ENCODE measurements at places on chromosomes 2 and 18.

DNA sequence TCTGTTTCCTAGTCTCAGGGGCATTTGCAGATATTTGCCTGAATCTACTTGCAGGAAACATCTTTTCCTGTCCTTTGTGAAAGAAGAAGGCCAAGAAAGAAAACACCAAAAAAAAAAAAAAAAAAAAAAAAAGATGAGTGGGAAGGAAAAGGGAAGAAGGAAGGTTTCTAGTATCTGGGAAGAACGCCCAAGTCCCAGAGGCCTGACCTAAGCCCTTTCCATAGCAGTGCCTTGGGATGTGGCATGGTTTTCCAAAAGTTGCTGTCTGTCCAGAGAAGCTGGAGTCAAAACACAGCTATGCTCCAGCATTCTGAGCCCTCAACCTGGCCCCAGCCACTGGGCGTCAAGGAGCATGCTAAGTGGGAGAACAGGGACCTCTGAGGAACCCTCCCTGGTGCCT is 123.5 kb downstream of the INHBB start:
- DNase-seq: no peak

DNA sequence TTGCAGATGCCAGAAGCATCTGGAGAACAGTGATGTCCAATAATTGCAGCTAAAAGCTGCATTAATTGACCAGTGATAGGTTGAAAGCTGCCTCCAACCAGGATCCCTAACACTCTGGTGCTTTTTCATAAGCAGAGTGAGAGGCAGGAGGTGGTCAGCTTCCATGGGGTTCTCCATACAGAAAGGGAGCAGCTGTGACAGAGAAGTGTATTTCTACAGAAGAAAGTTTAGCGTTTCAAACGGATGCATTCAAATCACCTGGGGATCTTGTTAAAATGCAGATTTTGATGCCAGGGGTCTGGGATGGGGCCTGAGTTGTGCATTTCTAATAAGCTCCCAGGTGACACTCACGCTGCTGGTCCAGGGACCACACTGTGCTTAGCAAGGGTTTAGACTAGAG is 216.5 kb upstream of the NRP2 start:
- no peak for DNase-seq

DNA sequence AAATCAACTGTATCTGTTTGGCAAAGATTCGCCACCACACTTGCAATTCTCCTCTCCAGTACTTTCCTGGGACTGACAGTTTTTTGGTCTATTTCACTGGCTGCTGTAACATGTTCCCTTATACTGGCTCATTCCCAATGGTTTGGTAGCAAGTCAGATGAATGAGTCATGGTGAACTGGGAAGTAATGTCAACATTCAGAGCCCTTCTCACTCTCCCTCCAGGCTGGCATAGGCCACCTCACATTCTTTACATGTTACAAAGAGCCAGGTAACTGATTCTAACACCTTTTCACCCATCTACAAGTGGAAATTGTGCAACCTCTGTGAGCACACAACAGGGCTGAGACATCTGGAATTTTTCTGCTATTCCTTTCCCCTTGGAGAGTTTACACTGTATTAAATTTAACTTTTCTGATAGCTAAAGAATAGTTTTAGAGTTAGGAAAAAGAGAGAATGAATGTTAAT is 111.3 kb upstream of the TLK1 start:
- DNase-seq: no peak

DNA sequence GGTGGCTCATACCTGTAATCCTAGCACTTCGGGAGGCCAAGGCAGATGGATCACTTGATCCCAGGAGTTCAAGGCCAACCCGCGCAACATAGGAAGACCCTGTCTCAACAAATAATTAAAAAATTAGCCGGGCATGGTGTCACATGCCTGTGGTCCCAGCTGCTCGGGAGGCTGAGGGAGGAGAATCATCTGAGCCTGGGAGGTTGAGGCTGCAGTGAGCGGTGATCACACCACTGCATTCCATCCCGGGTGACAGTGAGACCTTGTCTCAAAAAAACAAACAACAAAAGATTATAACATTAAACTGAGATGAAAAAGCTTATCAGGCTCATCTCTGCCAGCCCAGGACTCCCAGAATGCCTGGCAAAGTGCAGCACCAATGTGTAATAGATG is 50.5 kb downstream of the PAPOLG start:
- DNase-seq: no peak

GRCh38 chr2:240203031-240203787 is 62.8 kb upstream of the OTOS start:
- no peak for DNase-seq

DNA sequence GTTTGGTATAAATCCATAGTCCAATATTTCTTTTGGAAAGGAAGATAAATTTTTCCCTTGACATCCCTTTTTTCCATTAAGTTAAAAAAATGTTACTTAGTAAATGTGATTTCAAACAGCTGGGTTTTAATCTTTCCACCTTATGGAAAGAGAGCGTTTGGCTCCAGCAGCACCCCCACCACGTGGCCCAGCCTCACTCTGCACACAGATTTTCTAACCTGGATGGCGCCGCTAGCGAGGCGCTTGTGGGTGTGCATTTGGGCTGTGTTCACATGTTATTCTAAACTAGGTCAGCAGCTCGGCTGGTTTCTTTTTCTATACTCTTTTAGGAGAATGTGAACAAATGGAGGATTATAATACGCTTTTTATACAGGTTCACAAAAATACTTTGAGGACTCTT is 218.0 kb downstream of the LDLRAD4 start:
- DNase-seq: peak; percentile 47

- peak; percentile 44 for DNase-seq
Observed at GRCh38 chr2:221571551-221572218, 419 bp downstream of the EPHA4 start.

DNA sequence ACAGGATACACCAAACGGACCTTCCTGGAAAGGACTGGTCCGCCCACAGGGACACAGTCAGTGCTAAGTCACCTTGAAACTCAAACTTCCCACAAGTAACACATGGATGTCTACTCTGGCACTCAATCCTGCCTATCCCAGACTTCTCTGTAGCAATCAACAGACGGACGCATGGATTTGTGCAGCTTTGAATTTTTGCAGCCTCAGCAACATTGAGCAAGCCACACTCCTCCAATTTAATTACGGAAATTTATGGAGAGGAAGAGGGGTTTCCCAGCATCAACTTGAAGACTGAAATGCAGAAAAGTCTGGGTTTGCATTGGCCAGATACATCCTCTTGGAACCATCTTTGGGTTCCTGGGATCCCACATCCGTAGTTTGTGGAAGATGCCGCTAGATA is 26.2 kb downstream of the DNER start:
- no peak for DNase-seq

GRCh38 chr2:113894156-113894743 is 4.4 kb downstream of the ACTR3 start:
- no peak for DNase-seq
